ENCODE measurements at places on chromosomes 6 and 20. TPM values are rescaled to one million over a fixed set of nuclear protein-coding genes. Genes with fewer than 3 reads are reported as not detected.
A peak's percentile ranks its signal among the peaks of the same experiment; 100 is the strongest.

DNA sequence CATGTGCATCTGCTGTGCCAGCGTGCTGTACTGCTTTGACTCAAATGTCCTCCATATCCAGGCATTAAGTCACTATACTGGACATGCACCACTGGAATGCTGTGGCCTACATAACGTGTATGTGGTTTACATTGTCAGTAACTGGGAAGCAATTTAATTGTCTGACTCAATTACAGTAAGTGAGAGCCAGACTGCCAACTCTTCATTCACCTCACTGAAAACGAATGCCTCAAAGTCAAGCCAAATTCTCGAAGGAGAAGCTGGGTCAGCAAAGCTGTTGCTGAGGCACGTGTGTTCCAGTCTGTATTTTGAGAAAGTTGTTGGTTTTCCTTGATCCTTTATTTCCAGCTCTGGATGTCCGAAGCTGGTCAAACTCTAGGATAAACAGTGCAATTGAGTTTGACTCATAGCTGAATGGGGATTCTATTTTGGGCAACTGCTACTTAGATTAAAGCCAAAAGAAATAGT lies 534.3 kb downstream of the COL12A1 start:
- no peaks in the 10 kb centered on the region for H3K27me3 ChIP-seq
- H3K4me3 ChIP-seq: no peak overlapping the region
- peaks cover 11% of the 10 kb centered on the region for H3K4me1 ChIP-seq

GRCh38 chr6:29702519-29703103 lies 20.6 kb upstream of the HLA-F start:
- DNase-seq: peak; percentile 65
- H3K4me3 ChIP-seq: no peak overlapping the region
- H3K27me3 ChIP-seq: peaks cover 18% of the 10 kb centered on the region
- H3K36me3 ChIP-seq: no peaks in the 10 kb centered on the region
- no peaks in the 10 kb centered on the region for H3K4me1 ChIP-seq

- peaks cover 10% of the 10 kb centered on the region for H3K4me1 ChIP-seq
- H3K4me3 ChIP-seq: no peak overlapping the region
- DNase-seq: no peak
- H3K27ac ChIP-seq: no peak overlapping the region
- no peaks in the 10 kb centered on the region for H3K36me3 ChIP-seq
Observed at GRCh38 chr6:37622646-37623071, 75.0 kb downstream of the MDGA1 start.

GRCh38 chr6:52507557-52508260 lies 69.2 kb downstream of the TRAM2 start:
- H3K27me3 ChIP-seq: no peaks in the 10 kb centered on the region
- H3K27ac ChIP-seq: no peak overlapping the region
- H3K4me3 ChIP-seq: no peak overlapping the region

Gene ULBP3
- total RNA-seq: not detected
